Posterior vena cava (tissue), 2 donors: ENCODE measurements at places on chromosomes 12 and 14. TPM values are rescaled to one million over a fixed set of nuclear protein-coding genes. Genes with fewer than 3 reads are reported as not detected.

GRCh38 chr12:131550121-131550520, 160.8 kb upstream of the SFSWAP start:
- DNase-seq: no peak

DNA sequence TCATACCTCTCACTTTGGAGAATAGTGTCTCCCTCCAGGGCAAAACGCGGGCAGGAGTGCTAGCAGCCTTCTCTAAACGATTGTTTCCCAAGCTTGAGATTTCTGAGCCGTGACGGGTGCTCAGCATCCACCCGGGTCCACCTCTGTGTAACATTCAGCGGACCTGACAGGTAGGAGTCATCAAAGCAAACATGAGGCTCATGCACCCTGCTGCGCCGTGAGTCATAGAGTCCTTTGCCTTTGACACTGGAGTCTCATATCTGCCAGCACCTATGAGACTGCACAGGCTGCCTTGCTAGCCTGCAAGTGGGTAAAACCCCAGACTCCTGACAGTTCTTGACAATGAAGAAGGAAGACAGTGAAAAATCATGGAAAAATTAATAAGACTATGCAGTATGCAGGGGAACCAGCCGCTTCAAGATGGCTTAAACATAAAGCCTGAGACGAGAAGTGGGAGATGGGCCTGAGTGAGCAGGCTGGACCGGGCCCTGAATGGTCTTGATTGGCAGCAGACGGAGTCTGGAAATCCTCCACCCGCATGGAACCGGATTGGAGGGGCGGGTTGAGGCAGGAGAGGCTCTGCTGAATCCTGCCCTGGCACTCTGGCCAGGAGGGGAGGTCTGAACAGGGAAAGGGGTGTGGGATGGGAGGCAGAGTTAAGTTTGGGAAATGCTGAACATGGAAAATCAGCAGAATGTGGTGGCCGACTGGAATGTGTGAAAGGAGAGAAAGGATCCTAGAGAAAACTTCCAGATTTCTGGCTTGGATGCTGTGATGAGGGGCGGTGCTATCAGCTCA, 54.2 kb downstream of the LGMN start:
- DNase-seq: peak; percentile 42

DNA sequence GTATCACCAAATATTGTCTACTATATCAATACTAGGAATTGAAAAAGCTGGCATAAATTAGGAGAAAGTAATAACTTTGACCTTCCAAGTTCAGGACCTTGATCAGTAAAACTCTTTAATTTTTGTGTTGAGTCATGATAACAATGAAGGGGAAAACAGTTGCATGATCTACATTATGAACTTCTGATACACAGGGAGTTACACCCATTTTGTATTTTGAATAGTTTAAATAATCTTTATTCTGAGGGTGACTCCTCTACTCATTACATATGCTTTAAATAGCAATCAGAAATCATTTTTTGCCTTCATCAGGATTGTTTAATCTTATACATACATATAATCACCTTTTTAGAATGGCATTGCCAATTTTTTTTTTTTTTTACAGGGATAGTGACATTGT, 492.5 kb downstream of the NAV3 start:
- no peak for DNase-seq

- DNase-seq: peak; percentile 47
Measured at GRCh38 chr12:104748356-104748755, 209.7 kb downstream of the SLC41A2 start.

GRCh38 chr12:112595410-112595809, 176.7 kb downstream of the PTPN11 start:
- no peak for DNase-seq

GRCh38 chr12:57863676-57864075, 17.1 kb upstream of the CTDSP2 start:
- peak; percentile 34 for DNase-seq

Gene KERA
- not detected for total RNA-seq

Gene VWF
- 366 TPM for total RNA-seq

Gene REP15
- total RNA-seq: 1.5 TPM
